ENCODE measurements at places on chromosomes 7 and 10. TPM values are rescaled to one million over a fixed set of nuclear protein-coding genes. Genes with fewer than 3 reads are reported as not detected.

Gene PTN
- total RNA-seq: not detected

Gene SHH
- not detected for total RNA-seq

Gene ZNF37A
- 19.0 TPM for total RNA-seq

Gene RARRES2
- total RNA-seq: not detected

Gene NPSR1
- total RNA-seq: not detected

Measured in activated CD4-positive, alpha-beta memory T cell treated with anti-CD3 and anti-CD28 coated beads for 36 hours (primary cell).